Body of pancreas (tissue), 4 donors: ENCODE measurements at places on chromosomes 5 and 9. TPM values are rescaled to one million over a fixed set of nuclear protein-coding genes. Genes with fewer than 3 reads are reported as not detected.
A peak's percentile ranks its signal among the peaks of the same experiment; 100 is the strongest.

DNA sequence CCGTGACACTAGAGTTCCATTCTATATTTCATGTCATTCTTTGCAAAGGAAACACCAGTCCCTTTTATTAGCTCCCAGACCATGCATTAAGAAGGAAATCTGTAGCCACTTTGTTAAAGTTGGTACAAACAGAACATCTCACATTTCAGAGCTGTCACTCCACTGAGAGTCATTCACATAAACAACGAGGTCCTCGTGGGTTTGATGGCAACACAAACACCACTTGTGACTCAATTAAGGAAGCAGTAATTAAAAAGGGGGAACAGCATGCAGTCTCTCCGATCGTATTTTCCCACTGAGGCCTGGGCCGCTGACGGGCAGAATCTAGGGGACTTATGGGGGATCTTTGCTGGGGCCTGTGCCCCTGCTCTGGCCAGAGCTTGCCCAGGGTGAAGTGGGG, 94.2 kb upstream of the ZNF618 start:
- H3K27ac ChIP-seq: no peak overlapping the region
- peaks cover 3% of the 10 kb centered on the region for H3K4me1 ChIP-seq
- no peaks in the 10 kb centered on the region for H3K36me3 ChIP-seq
- no peak overlapping the region for H3K4me3 ChIP-seq
- no peaks in the 10 kb centered on the region for H3K27me3 ChIP-seq

DNA sequence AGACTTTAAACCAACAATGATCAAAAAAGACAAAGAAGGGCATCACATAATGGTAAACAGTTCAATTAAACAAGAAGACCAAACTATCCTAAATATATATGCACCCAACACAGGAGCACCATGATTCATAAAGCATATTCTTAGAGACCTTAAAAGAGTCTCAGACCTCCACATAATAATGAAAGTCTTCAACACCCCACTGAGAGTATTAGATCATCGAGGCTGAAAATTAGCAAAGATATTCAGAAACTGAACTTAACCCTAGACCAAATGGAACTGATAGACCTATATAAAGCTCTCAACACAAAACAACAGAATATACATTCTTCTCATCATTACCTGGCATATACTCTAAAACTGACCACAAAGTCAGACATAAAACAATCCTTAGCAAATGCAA, 11.7 kb upstream of the SPINK14 start:
- no peaks in the 10 kb centered on the region for H3K4me1 ChIP-seq
- H3K4me3 ChIP-seq: no peak overlapping the region
- no peaks in the 10 kb centered on the region for H3K27me3 ChIP-seq
- DNase-seq: no peak

- DNase-seq: no peak
- H3K27me3 ChIP-seq: no peaks in the 10 kb centered on the region
- H3K4me1 ChIP-seq: no peaks in the 10 kb centered on the region
- H3K27ac ChIP-seq: no peak overlapping the region
- no peak overlapping the region for H3K4me3 ChIP-seq
Observed at GRCh38 chr9:28051559-28052503, 478.6 kb upstream of the C9orf72 start.

GRCh38 chr5:131749723-131750470, 46.9 kb downstream of the FNIP1 start:
- H3K27me3 ChIP-seq: no peaks in the 10 kb centered on the region
- H3K27ac ChIP-seq: no peak overlapping the region
- no peak overlapping the region for H3K4me3 ChIP-seq
- peaks cover 10% of the 10 kb centered on the region for H3K4me1 ChIP-seq

DNA sequence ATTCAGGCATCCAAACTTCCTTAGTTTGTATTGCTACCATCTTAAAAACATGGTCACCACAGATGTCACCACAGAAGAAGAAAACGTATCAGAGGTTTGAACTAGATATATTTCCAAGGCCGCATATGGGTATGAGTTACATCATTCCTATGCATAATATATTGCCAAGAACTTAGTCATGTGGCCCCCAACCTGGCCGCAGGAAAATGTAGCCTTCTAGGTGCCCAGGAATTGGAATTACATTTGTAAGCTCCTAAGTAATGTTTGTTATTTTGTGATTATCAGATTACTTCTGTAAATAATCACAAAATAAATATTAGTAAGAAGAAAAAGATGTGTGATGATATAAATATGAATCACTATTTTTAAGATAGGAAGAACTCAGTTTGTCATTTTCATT, 351.4 kb downstream of the ISL1 start:
- no peak for DNase-seq
- H3K36me3 ChIP-seq: no peaks in the 10 kb centered on the region
- H3K27me3 ChIP-seq: no peaks in the 10 kb centered on the region
- H3K4me1 ChIP-seq: no peaks in the 10 kb centered on the region
- H3K4me3 ChIP-seq: no peak overlapping the region
- H3K27ac ChIP-seq: no peak overlapping the region

DNA sequence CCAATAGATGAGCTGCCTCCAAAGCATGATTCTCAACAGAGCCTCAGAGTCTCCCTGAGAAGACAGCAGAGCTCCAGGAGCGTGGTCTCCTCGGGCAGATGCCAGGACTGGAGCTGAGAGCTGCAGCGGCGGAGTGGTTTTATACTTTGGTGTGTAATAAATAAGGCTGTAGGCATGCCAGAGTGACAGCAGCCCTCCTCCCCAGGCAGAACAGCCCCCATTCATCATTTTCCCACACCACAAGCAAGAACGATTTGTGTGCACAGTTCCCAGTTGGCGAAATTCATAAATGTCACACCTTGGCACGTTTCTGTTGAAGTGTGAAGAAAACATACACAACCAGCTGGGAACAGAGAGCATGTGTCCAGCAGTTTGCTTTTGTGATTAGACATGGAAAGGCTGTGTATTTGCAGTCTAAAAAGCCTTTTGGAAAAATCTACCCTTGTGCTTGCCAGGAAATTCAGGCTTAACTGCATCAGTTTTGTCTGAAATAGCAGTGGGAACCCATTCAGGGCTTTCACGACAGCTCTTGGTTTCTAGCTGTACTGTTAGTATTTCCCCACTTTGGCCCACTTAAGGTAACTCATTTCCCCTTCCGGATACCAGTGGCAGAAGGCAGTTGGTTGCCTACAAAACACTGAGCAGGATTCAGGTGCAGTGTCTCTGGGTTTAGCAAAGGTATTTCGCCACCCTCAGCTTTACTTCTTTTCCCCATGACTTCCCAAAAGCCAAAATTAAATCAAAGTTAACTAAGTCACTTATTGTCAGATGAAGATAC, at the start of gene C1QTNF3:
Gene C1QTNF3 (minus strand): TSS at position 115 of the 778 bp plus-strand sequence. CDS start 88 bp downstream, at position 27.
- H3K4me1 ChIP-seq: peaks cover 32% of the 10 kb centered on the region
- peak; percentile 59 for DNase-seq
- peak within 1 kb of the TSS; percentile 59 for H3K27ac ChIP-seq
- no peak within 1 kb of the TSS for H3K4me3 ChIP-seq

DNA sequence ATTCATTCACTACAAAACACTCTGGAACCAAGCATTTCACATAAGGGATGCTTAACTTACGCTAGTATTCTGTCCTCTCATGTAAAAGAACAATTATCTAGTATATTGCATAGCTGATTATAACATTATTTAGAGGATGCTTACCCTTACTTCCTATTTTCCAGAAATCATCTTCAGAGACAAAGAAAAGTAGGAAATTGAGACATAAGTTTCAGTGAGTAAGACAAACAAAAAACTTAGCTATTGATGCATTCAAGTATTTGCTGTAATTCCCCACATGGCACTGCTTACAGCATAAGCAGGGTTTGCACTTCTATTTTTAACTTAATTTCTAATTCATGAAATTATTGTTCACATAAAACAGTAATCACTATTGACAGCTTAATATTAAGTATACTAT, 104.8 kb upstream of the SREK1 start:
- no peak for DNase-seq
- H3K36me3 ChIP-seq: peaks cover 8% of the 10 kb centered on the region
- no peak overlapping the region for H3K4me3 ChIP-seq

- H3K4me1 ChIP-seq: peaks cover 16% of the 10 kb centered on the region
- no peak overlapping the region for H3K4me3 ChIP-seq
- H3K36me3 ChIP-seq: no peaks in the 10 kb centered on the region
- DNase-seq: no peak
- no peaks in the 10 kb centered on the region for H3K27me3 ChIP-seq
- H3K27ac ChIP-seq: no peak overlapping the region
Observed at GRCh38 chr5:59125011-59125961, 542.4 kb downstream of the RAB3C start.

DNA sequence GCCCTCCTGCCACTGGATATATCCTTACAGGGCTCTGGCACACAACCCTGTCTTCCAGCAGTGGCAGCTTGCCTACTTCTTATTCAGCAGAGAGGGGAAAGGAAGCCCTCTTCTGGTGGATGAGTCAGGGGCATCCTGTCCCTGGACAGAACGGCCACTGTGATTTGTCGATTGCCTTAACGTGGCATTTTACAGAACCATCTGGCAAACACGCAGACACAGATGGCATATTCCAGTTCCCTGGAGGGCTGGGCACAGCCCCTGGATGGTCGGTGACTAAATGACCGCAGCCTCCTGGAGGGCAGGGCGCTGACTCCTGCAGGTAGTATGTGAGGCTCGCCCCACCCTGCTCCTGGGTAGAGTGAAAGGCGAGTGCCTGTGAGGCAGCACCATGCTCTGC, 62.1 kb downstream of the DCP2 start:
- DNase-seq: no peak
- no peaks in the 10 kb centered on the region for H3K27me3 ChIP-seq
- H3K4me1 ChIP-seq: no peaks in the 10 kb centered on the region
- H3K27ac ChIP-seq: no peak overlapping the region
- H3K36me3 ChIP-seq: no peaks in the 10 kb centered on the region

DNA sequence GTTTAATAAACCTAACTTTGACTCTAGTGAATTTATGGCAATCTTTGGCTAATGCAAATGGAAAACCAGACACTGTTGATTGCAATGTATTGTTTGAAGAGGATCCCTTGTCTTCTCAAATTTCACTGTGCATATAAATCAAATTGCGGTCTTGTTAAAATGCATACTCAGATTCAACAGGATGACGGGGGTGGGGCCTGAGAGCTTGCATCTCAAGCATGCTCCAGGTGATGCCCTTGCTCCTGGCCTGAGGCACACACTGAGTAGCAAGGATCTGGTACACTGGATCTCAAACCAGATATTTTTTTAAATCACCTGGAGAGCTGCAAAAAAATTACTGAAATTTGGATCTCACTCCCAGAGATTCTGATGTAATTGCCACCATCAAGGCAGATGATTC, 463.7 kb downstream of the DNAH5 start:
- H3K36me3 ChIP-seq: no peaks in the 10 kb centered on the region
- no peaks in the 10 kb centered on the region for H3K27me3 ChIP-seq
- no peak overlapping the region for H3K4me3 ChIP-seq
- H3K27ac ChIP-seq: no peak overlapping the region
- H3K4me1 ChIP-seq: no peaks in the 10 kb centered on the region

SH3PXD2B gene
- 9.9 TPM for total RNA-seq

NEK6 gene
- 23.6 TPM for total RNA-seq

LMBRD2 gene
- total RNA-seq: 5.6 TPM

PTTG1 gene
- total RNA-seq: 5.7 TPM
